ENCODE measurements at places on chromosomes 12 and 14.

GRCh38 chr12:102970780-102971179, 13.3 kb downstream of the ASCL1 start:
- no peak for DNase-seq

DNA sequence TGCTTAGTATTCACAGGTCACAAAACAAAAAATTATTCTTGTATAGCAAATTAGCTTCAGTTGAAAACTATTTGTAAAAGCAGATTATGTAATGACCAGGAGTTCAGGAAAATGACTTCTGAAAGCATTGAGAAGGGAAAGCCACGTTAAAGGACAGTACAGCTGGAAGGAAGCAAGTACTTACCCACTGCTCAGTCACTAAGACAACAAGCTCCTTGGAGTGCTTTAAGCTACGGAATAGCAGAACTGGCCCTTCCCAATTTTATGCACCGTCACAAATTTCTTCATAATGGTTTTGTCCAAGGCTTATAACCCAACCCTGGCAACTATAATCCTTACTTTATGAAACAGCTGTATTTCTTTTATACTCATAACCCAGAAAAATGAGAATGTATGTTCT, 13.0 kb upstream of the SNAPC1 start:
- DNase-seq, result no peak

DNA sequence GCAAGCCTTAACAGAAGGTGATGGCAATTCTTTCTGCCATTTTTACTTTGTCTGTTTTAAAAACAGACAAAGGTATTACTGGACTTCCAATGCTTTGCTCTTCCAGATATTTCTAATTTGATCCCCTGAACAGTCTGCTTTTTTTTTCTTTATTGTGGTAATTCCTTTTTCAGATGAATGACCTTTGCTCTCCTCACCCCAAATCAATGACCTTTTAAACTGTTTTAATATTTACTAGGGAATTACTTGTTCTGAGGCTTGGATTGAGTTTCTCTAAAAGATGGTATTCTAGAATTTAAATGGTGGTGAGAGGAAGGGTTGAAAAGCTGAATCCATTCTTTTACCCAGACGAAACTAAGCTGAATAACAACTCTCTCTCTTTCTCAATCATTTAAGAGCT, 2.3 kb upstream of the MGST1 start:
- DNase-seq, result no peak

DNA sequence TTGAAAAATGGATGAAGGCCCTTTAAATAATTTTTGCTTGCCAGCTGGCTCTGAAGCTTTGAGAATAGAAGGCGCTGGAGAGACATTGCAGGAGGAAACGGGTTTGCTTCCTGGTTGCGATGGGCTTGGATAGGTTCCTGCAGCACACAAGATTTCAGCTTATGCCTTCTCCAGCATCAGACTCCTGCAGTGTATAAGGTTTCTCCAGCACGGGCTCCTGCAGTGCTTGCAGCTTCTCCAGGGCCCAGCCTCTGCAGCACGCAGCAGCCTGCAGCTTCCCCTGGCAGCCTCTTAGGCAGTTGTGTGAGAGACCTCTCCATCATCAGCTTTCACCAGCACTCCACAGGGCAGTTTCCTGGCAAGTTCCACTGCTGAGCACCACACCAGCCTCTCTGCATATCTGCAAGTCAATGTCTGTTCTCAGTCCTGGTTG, 78.7 kb upstream of the ZDHHC17 start:
- no peak for DNase-seq

GRCh38 chr12:1819571-1819970, 794 bp upstream of the LRTM2 start:
- no peak for DNase-seq
